ENCODE measurements at places on chromosomes 1 and 21.
A peak's percentile ranks its signal among the peaks of the same experiment; 100 is the strongest.

DNA sequence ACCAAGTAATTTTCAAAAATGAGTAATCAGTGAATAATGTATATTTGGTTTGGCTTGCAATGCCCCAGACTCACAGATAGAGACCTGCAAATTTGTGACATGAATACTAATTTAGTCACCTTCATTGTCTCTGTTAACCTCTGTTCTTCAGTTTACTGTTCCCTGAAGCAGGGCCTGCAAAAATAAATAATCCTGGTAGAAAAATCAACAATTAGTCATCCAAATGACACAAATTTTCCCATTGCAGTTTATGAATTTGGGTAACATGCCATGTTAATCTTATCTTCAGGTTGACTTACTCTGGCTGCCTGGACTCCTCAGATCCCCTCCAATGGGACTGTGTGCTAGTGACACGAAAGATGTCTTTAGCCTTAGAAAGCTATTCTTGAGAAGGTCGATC, 289.5 kb downstream of the PAPPA2 start:
- no peak for DNase-seq

GRCh38 chr1:202622388-202622787, 87.9 kb downstream of the SYT2 start:
- DNase-seq = peak; percentile 40

DNA sequence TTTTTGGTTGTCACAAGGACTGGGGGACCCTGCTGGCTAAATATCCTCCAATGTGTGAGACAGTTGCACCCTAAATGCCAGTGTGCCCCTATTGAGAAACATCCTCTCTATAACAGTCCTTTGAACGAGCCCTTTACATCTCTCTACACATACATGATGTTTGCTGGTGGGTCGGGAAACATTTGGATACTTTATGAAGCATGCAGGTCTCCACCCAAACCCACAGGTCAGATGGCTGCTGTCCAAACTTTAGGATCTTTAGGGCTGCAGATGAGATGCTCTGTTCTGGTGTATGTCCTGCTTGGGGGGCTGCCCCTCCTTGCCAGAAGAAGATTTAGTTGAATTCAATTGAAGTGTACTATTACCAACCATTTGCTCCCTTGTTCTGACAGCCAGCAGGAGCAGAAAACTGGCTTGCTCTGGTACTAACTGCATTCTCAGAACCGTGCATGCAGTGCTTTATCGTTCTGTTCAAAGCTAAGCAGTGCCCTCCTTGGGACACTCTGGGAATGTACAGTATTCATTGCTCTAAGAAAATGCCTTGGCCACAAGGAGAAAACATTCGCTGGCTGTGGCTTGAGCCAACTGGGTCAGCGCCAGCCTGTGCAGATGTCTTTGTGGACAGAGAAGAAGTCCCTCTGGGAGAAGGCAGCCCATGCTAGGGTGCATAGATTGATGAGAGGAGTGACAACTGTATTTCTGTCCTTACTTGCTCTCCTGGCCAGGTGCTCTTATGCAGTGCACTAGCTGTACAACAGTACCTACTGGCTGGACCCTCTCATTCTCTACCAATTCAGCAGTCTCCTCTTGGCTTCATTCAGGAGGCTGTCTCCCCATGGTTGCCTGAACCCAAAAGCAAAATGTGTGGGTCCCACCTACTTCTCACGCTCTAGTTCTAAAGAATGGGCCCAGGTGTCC, 61.4 kb upstream of the DIRAS3 start:
- peak; percentile 78 for DNase-seq

DNA sequence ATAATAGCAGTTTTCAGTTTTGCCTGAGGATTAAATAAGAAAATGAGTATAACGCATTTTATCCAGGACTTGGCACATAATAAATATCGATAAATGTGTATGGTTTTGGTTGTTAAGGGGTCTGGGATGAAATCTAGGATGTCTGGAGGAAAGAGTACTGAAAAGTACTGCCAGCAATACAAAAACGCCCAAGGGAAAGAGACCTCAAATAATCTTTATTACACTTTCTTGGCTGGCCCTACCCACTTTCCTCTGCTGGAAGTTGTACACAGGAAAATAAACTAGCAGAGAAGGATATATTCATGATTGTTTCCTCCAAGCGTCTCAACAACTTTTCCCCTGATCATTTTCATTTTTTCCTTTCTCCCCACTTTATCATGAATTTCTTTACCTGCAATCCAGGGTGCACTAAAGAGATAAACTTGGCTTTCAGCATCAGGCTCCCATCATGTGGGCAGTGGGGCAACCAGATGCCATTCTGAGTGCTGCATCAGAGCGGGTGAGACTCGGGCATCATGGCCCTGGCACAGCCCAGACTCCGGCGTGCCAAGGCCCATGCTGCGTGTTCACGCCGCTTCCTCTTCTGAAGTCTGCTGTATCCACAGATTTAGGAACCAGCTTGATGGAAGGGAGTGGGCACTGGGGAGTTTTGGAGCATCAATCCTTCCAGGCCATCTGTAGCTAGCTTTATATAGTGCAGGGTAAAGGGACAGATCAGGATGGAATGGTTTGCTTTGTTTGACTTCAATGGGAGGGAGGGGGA, 35.8 kb upstream of the PLXNA2 start:
- DNase-seq = no peak

DNA sequence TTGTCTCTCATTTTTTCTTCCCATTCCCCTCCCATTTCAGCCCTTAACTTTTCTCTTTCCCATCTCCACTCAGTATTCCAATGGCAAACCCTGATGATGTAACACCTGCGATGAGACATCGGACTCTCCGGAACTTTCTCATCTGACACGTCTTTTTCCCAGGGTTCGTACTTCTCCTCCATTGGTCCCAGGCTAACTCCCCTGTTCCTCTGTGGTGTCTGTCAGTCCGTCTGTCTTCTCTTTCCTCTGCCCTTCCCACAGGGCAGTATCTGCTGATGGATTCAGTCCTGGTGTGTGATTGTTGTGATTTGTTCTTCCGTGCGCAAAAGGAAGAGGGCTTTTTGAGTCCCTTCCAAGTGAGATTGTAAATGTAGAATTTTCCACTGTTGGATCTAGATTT, 27.7 kb downstream of the VANGL2 start:
- no peak for DNase-seq

DNA sequence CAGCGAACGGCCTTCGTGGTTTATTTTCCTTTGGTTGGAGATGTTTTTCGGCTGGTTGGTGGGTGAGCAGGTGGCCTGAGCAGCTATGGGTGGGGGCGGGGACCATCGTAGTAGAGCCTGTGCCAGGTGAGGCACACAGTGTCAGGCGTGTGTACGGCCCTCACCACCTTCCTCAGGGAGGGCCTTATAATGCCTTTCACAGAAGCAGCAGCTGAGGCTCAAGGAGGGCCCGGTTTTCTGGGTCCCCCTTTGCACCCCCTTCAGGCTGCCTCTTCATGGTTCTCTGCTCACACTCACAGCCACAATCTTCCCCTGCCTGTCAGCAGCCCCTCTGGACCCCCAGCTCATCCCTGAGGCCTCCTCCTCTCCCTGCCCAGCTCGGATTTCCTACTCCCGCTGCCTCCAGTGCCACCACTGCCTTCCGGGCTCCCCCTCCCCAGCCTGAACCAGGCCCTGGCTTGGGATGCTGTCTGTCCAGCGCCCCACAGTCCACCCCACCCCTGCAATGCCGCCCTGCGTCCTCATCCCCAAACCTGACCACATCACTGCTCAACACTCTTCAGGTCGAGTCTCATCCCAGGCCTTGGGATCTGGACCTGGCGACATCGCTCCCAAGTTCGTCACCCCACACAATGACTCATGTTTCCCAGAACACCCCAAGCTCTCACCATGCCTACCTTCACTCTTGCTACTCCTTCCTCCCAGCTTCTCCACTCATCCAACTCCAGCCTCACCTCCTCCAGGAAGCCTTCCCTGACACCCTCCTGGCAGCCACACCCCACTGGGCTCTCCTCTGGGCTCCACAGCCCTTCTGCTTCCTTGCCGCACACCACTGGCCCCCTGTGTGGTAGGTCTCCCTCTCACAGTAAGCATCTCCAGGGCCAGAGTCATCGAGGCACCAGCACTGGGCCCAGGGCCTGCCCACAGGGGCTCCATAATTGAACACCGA, 53.9 kb downstream of the DMRTB1 start:
- no peak for DNase-seq

- peak; percentile 23 for DNase-seq
Measured at GRCh38 chr21:42193131-42193671, 25.7 kb upstream of the ABCG1 start.

GRCh38 chr1:77961392-77961791, 17.5 kb downstream of the FUBP1 start:
- DNase-seq = no peak

GRCh38 chr21:41816583-41817165, 49.8 kb upstream of the RIPK4 start:
- DNase-seq = peak; percentile 66

DNA sequence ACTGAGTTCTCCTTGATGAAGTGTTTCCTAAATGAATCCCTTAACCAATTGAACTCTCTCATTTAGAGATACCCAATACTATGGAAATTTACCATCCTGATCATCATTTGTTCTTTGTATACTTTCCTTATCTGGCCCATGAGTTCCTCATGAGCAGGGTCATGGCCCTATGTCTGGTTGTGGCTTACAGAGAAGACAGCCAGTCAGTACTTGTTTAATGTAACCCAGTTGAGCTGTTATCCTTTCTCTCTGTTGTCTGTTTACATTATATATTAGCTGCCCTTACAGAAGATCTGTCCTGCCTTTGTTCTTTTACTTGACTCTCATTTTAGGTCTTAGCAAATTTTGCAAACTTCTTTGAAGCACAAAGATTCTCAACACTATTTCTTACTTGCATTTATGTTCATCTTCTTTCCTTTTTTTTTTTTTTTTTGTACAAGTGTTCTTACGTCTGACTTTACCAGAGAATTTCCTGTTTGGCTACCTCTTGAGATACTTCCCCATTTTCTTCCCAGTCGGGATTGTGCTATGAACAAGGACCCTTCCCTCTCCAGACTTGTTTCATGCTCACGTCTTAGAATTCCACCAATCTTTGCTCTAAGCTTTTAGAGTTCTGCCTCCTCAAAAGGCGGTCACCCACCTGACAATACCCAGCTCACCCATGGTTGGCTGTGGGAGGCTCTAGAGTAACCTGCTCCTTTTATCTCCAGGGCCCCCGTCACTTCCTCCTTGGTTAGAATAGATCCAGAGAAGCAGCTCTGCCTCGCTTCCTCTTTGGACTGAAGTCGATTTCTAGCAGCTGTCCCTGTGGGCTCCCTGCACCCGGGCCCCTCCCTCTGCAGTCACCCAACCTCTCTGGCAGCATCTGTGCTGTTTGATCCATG, 53.6 kb upstream of the RUNX1 start:
- DNase-seq = peak; percentile 86
